ENCODE measurements at places on chromosomes 12 and 14.

DNA sequence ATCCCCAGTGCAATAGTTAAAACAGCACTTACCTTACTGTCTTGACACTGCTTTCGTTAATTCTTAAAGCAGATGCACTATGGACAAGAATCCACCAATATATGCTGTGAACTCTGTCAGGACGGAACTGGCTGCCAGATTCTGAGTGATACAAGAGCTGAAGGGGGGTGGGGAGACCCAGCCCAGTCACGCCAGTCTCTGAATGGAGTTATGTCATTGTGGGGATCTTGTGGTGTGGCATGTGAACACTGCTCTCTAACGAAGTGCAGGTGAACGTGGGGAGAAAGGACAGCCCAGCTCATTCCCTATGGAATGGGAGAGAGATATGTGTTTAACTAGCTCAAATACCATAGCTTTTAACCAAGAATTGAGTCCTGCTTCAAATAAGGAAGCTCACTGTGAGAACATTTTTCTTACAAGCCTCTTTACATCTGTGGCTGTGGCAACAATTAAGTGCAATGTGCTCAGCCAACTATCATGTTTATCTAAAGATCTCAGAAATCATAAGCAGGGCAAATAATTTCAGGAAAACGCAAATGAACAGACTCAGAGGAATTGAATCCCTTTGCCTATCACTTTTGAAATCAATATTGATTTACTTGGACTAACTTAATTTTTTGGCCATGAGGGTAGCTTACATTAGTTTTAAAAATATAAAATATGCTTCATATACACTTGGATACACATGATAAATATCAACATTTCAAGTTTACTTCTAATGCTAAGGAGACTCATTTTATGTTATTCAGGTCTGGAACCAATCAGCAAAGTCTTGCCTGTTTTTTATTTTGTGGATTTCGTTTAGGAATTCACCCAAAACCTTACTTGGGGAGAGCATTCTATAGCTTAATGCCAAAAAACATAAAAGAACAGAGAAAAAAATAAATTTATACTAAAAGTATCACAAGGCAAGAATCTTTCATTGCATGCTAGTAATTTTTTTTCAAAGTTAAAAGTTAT lies at the start of gene LUM:
LUM (minus strand) TSS at position 129 of the 960 bp plus-strand sequence. CDS start 2,515 bp downstream, outside the sequence.
- peak; percentile 50 for DNase-seq

- no peak for DNase-seq
Measured at GRCh38 chr12:5507944-5508343, 76.0 kb downstream of the NTF3 start.

- peak; percentile 20 for DNase-seq
Measured at GRCh38 chr12:68675101-68675842, 11.5 kb upstream of the NUP107 start.

- peak; percentile 30 for DNase-seq
Measured at GRCh38 chr14:30994681-30995620, 30.5 kb upstream of the AP4S1 start.

- no peak for DNase-seq
Measured at GRCh38 chr14:36986407-36986806, 186.0 kb downstream of the SLC25A21 start.

- DNase-seq = no peak
Measured at GRCh38 chr12:62621101-62621638, 154.5 kb downstream of the MON2 start.

GRCh38 chr12:76375470-76375869 lies 27.3 kb upstream of the BBS10 start:
- no peak for DNase-seq

GRCh38 chr12:68040450-68041075 lies 51.3 kb downstream of the IFNG-AS1 start:
- peak; percentile 59 for DNase-seq

GRCh38 chr12:64082866-64083268 lies 139.2 kb downstream of the KICS2 start:
- DNase-seq = no peak

GRCh38 chr12:108374596-108375320 lies 35.6 kb upstream of the CMKLR1 start:
- no peak for DNase-seq

DNA sequence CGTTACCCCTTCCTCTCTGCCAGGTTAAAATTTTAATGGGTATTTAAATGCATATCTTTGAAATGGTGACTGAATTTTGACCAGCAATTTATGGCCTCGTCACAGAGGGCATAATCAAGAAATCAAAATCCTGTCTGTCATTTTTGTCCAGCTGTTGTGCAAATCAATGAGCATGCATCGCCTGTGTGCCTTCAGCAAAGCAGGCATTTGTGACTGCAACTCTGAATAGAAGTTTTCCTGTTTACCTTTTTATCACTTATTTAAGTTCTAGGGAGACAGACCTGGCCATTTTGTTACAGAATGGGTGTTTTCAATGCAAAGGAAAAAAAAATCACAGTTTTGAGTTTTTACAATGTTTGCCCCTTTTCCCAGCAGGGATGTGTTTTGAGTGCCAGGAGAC lies 107.4 kb downstream of the PPM1A start:
- no peak for DNase-seq

GRCh38 chr14:105269405-105269804 lies 21.1 kb downstream of the BTBD6 start:
- DNase-seq = no peak

- no peak for DNase-seq
Measured at GRCh38 chr14:23644195-23644918, 8.2 kb downstream of the DHRS2 start.

DNA sequence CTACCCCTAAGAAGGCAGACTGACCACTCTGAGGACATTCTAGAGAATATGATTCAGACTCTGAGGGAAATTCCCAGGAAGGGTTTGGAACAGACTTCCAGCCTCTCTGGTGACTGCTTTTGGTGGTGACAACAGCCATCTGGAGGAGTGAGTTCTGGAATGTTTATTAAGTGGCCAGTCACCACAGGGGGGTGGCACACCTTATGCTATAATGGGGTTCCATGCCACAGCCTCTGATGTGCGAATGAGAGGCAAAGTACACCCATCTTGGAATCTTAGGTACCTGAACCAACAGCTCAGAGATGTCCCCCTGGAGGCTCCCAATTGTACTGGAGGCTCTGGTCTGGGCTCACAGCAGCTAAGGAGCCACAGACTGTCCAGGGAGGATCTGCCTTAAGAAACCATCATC lies 9.5 kb upstream of the TINF2 start:
- peak; percentile 38 for DNase-seq

DNA sequence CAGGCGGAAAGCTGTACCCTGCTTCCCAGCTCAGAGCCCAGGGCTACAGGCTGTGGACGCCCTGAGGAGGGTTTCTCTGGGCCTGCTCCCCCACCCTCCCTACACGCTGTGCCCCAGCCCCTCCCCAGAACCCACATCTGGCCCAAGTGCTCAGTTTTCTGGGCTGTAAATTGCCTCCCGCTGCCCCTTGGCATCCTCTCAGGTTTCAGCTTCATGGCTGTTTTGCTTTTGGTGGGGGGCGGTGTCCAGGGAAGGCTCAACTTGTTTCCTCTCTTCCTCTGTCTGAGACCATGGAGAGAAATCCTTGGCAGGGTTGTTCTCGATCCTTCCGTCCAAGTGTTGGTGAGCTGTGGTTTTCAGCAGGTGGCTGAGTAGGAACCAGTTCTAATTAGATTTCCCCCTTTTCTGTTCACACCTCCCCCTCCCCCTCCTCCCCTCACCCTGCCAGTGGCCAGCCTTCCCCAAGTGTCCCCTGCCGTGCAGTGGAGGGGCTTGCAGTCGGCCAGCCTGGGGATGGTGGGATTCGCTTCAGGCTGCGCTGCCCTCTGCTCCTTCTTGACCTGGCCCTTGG lies 61.8 kb downstream of the TSPAN9 start:
- DNase-seq = no peak

DNA sequence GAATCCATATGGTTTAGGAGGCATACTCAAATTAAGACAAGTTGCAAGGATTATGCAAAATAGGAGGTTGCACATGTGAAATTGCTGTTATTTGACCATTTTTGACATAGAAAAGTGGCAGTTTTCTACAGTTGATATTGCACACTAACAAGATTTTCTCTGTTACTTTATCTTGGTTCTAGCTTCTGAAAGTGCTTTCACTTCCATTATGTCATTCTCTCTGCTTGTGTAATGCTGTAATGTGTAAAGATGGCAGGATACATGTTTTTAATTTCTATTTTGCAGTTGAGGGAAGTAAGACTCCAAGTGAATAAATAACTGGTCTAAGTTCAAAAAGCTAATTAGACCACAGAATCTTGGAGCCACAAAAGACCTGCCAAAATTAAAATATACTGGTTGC lies 60.6 kb downstream of the MYRFL start:
- DNase-seq = no peak

GRCh38 chr14:89866458-89866857 lies 88.1 kb downstream of the EFCAB11 start:
- no peak for DNase-seq

DNA sequence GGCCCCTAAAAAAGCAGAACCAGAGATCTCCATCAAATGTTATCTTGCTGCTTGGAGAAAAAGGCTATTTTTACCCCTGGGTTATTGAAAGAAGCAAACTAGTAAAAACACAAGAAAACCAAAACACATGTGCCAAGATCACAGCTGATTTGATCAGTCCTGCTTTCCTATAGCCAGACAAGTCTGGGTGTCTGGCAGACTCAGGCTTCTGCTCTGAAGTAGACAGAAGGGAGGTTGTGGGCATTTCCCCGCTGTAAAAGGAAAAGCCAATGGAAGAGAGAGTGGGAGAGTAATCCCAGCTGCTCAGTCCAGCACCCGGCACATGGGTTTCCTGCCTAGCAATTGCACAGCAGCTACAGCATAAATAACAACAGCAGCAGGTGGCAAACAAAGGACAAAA lies 177.9 kb downstream of the PHLDA1 start:
- no peak for DNase-seq

DNA sequence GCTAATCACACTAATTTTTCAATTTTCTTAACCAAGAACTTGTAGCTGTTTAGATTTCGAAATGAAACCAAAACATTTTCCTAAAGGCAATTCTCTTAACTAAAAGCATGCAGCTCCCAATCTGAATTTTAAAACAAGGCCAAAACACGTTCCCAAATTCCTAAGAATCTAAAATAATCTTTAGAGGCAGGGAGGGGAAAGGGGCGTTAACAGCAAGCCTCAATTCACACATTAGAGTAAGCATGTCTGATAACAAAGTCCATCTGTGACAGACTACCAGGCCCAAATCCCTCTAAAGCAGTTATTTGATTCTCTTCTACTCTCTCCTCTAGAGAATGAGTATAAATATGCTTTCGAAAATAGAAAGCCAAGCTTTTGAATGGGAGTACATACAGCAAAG lies 754 bp downstream of the ATG14 start:
- no peak for DNase-seq

DNA sequence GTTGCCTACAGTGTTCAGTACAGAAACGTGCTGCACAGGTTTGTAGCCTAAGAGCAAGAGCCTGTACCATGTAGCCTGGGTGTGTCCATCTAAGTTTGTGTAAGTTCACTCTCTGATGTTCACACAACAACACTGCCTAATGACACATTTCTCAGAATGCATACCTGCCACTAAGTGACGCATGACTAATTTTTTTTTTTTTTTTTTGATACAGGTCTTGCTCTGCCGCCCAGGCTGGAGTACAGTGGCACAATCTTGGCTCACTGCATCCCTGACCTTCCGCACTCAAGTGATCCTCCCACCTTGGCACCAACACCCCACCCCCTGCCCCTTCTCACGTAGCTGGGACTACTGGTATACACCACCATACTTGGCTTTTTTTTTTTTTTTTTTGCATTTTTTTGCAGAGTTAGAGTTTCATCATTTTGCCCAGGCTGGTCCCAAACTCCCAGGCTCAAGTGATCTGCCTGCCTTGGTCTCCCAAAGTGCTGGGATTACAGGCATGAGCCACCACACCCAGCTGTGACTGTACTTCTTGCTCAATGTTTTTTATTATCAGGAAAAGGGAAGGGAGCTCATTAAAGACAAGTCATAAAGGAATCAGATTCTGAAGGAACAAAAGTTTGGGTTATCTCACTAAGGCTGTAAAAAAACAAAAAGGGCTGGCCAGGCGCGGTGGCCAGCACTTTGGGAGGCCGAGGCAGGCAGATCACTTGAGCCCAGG lies 10.0 kb upstream of the CDC42BPB start:
- DNase-seq = peak; percentile 74

DNA sequence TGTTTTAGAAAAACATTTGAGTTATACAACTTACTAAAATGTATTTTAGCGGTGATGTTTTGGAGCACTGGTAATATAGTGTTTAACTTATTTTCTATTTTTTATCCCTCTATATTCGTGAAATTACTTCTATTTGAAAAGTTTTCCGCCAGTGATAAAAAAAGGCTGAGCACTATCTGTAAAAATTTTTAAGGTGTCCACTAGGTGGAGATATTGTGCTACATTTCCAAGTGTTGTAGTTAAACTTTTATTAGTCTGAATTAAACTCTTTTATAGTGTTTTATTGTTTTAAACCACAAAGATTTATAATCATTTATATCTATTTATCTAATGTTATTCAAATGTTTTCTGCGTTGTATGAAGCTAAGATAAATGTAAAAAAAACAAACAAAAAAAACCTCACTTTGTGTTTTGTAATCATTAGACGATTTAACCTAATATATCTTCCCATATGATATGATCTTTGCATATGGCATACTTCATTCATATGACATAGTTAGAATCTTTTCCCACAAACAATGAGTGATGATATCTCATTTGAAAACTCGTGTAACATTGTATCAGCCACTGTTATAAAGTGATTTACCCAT lies 11.8 kb downstream of the ALG10B start:
- DNase-seq = peak; percentile 56

- DNase-seq = no peak
Measured at GRCh38 chr12:4261655-4262054, 11.9 kb upstream of the CCND2 start.

DNA sequence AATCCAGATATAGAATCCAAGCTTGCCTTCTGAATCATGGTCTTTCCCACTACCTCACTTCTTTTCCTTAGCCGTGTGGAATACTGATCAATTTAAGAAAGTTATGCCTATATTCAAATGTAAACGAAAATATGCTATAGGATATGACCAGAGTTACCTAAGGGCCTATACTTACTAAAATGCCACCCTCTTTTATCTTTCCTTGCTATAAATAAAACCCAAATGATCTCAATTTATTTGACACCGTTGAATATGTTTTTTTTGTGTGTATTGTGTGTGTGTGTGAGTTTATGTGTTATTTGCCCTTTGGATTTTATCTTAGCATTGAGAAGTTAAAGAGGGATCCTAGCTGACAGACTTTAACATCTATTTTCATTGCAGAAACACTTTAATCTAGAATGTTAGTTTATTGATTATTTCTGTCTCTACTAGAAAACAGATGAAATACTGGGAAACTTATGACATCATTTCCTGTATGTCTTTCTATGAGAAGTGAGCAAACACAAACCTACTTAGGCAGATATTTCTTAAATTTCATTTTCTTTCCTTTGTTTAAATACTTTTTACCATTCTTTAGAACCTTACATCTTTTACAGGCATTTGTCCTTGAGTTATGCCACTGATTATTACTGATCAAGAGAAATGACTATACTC lies 2.0 kb upstream of the TAS2R9 start:
- no peak for DNase-seq

All from HFFc6 (cell line).